ENCODE measurements at places on chromosomes 7 and 10.

DNA sequence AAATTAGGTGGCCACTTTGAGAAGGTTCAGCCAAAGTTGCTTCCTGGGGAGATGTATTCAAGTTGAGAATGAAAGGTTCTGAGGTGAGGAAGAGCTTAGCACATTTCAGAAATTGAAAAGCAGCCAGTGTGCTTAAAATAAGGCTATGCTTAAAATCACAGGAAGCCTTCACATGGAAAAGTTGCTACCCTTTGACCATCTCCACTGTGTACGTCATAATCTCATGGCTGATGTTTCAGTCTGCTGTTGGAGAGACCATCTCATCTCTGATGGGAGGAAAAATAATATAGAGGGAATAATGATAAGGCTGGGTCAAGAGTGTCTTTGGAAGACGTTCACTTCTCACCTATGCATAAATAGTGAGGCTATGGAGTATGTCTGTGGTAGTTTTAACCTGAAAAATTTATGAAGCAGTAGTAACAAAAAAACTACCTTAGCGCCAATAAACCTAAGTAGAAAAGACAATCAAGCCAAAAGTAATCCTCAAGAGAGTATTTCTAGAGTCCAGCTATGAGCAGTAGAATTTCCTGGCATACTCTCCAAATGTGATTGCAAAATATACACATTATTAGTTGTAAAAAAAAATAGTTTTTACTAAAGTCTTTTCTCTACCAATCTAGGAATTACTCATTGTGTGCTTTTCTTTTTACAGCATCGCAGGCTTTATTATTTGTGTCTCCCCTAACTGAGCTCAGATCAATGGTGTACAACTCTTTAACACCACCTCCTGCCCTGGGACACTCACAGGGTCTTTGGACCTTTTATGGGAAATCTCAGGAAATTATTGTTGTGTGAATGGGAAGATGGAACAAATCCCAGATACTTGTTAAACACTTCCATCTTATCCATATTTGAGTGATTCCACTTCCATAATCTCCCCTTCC, 435.2 kb upstream of the LRGUK start:
- DNase-seq, result no peak

DNA sequence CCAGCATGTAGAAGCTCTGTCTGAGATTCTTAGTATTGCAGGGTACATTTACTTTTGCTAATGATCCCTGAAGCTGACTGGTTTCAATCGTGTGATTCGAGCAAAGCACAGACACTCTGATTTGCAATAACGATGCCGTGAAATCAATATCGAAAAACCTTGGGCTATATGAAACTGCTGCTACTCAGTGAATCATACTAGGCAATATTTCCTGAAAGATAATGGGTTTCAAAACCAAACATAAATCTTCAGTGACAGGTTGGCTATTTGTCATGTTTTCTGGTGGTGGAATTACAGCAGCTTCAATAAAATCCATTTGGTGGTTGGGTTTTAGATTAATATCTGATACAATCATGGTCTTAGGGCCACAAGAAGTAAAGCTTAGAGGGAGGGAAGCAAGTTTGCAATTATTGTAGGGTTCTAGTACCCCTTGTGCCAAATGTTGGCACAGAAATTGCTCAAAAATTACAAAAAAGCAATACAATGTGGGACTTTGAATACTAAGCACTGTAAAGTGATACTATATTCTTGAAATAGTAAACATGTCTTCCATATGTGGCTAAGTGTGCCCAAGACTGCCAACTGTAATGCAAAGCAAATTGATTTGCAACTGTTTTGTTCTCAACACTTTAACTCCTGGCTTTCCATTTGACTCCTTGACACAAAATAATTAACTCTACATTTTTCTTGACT, 112.4 kb upstream of the JAZF1 start:
- DNase-seq, result no peak

GRCh38 chr10:119090968-119091367, 10.4 kb upstream of the EIF3A start:
- no peak for DNase-seq

DNA sequence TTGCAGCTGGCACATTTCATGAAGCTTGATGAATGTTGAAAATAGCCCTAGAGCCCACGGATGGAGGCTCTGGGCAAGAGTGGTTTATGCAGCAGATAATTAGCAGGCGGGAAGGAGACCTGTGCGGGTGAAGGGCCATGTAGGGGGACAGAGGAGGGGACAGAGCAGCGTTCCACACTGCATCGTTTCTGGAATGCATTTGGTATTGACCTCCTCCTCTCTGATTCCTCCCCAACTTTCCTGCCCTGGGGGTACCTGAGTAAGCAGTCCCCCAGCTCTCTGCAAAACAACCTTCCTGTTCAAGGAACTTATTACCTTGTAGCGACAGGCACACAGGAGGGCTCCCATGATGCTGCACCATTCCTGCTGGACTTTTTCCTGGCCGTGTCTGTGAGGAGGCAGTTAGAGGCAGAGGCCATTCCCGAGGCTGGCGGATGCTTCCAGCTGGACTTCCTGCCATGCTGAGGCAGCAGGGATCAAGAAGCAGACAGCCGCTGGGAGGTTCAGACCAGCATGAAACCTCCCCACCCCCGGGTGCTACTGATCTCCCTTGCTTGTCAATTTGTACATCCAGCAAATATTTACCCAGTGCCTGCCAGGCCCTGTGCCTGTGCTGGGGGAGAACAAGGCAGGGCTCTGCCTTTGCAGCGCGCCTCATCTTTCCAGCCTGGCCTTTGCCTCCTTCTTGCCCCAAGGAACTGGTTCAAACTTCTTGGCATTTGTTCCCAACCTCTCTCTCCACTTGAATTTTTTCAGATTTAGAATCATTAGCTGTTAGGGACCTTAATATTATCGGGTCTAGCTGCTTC, 28.7 kb downstream of the SLC29A3 start:
- no peak for DNase-seq

- no peak for DNase-seq
Observed at GRCh38 chr10:72470666-72471065, 115.9 kb upstream of the DNAJB12 start.

DNA sequence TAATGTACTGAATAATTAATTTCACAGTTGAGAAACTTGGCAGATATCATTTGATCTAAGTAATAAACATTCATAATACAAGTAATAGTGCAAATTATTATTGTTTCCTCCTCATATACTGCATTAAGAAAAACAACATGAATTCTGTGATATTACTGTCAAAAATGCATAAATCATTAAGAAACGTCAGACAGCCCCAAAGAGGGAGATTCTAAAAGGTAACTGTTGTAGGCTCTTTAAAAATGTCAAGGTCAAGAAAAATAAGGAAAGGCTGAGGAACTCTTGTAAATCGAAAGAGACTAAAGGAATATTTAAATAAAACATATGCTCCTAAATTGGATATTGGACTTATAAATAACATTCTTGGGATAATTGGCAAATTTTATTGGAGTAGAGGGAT, 67.9 kb downstream of the CABCOCO1 start:
- DNase-seq, result no peak

GRCh38 chr10:118939211-118940007, 90.1 kb upstream of the NANOS1 start:
- no peak for DNase-seq

GRCh38 chr7:47763063-47763974, 181.4 kb upstream of the TNS3 start:
- DNase-seq, result no peak

- DNase-seq, result peak; percentile 94
Observed at GRCh38 chr7:75914655-75915415, at the start of gene POR. TSS of gene POR (plus strand) at chr7:75915155. CDS start at chr7:75954002, 38,847 bp downstream.

DNA sequence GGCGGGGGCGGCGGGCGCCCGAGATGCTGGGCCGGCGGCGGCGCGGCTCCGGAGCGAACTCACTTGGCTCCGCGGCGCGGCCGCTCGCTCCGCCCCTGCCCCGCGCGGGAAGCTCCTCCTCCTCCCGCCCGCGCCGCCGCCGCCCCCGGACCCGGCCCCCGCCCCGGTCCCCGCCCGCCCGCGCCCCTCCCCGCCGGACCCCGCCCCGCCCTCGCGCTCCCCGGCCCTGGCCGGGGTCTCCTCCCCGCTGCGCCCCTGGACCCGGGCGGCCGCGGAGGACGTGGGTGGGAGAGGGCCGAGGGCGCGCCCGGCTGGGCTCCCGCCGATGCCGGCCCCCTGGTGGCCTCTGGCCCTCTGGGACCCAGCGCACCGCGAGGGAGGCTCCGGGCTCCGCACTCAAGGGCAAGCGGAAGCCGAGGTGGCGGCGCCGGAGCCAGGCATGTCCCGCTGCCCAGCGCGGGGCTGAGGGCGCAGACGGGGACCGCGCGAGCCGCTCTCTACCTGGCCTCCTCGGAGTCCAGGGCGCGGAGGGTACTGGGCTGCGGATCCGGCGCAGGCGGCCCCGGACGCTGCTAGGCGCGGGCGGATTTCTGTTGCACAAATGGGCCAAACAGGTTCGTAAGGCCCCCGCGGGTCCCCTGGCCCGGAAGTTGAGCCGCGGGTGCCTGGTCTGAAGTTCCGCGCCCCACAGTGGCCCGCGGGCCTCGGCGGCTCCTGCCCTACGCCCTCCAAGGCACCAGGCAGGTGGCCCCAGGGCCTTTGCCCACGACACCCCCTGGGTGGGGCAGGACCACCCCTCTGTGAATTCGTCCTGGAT, at the start of gene TCERG1L:
TSS of gene TCERG1L (minus strand) at position 61 of the 817 bp plus-strand sequence. CDS start 86 bp downstream, outside the sequence.
- no peak for DNase-seq

- no peak for DNase-seq
Observed at GRCh38 chr7:28237363-28237762, 56.8 kb upstream of the JAZF1 start.

- no peak for DNase-seq
Observed at GRCh38 chr10:1253523-1254353, 197.6 kb downstream of the WDR37 start.

- no peak for DNase-seq
Observed at GRCh38 chr10:91545838-91546237, 87.0 kb downstream of the PPP1R3C start.

GRCh38 chr10:66882271-66882670, 43.6 kb upstream of the LRRTM3 start:
- no peak for DNase-seq

DNA sequence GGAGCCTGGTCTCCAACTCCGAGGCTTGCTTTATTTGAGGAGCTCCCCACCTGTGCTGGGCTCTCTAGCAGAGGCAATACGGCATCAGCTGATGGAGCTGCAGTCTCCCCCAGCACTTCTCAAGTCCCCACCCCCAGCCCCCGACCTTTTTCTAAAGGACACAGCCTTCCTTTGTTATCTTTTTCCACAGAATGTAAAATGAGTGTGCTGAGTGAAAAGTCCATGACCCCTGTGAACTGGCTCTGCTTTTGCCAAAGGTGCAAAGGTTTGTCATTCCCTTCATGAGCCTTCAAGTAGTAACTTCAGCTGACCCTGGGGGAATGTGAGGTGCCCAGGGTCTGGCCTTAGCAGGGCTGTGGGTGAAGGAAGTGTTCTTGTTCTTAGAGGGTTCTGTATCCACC, 25.5 kb downstream of the LRRC4 start:
- no peak for DNase-seq

- no peak for DNase-seq
Observed at GRCh38 chr7:155255621-155256020, 42.1 kb upstream of the INSIG1 start.

- no peak for DNase-seq
Observed at GRCh38 chr10:6396652-6397051, 183.4 kb downstream of the PRKCQ start.

- DNase-seq, result no peak
Observed at GRCh38 chr10:61404751-61405150, 48.4 kb downstream of the TMEM26 start.
